ENCODE measurements at places on chromosomes 6 and 20.

DNA sequence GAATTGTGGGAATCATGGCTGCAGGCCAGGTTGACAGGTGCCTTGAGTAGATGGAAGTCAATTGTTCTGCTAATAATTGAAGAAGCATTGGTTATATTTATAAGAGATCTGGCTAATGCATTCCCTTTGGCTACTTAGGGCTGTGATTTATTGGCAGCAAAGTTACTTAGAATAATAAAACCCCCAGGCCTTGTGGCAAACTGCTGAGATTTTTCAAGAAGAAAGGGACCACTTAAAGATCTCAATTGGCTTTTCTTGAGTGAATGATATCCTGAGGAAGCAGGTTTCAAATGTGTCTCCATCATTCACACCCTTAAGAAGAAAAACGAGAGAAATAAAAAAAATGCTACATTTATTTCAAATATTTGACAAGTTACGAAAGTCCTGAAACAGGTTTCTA, 27.4 kb downstream of the DDO start:
- no peak for DNase-seq

DNA sequence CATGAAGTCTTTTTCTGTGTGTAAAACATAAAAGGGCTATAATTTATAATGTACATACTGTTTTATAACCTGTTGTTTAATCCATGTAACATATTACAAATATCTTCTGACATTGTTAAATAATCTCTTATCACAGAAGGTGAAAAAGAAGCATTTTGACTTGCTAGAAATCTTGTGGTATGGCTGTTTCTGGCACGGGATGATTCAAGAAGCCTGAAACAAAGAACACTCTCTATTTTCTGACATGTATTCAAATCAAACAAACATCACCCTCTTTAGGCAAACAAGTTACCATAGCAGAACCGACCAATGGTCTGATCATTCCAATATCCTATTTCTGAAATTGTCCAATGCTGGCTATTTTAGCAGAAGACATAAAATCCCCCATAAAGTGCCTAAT, 55.4 kb downstream of the HS3ST5 start:
- no peak for DNase-seq

DNA sequence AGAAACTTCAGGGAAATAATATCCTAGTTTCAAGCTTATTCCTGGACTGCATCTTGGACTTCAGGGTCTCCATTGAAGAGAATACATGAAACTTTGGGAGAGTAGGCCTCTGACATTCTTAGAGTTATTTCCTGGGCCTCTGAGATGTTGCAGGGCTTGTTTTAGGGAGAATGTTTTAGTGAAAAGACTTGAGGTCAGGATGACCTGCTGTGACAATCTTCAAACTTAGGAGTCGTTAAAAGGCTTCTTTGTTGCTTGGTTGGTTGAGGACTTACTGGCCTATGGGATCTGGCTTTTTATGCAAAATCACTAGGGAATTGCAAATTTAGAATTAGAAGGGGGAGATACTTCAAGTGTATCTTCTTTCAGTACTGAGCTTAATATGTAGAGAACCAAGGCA, 613.2 kb upstream of the FLRT3 start:
- no peak for DNase-seq

DNA sequence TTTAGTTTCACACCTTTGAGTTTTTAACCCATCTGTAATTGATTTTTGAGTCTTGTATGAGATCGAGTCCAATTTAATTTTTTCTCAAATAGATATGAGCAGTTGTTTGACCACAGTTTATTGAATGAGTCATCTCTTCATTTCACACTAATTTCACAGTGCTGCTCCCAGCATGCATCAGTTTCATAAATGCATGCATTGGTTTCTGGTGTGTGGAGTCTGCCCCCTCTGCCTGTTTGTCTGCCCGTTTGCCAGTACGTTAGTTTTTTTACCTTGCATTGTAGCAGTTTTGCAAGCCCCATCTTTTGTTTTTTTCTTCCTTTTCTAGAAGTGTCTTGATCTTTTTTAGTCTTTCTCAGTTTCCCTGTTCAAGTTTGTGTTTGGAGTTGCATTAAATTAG, 11.9 kb downstream of the SLX4IP start:
- no peak for DNase-seq

GRCh38 chr6:112594886-112595594, 247.9 kb downstream of the RFPL4B start:
- no peak for DNase-seq

- no peak for DNase-seq
These were observed 45.9 kb downstream of the NOL4L start for GRCh38 chr20:32539026-32539816.
